ENCODE measurements at places on chromosomes 12 and 14.

GRCh38 chr12:113477171-113477841, 5.6 kb upstream of the LHX5 start:
- DNase-seq, result no peak

DNA sequence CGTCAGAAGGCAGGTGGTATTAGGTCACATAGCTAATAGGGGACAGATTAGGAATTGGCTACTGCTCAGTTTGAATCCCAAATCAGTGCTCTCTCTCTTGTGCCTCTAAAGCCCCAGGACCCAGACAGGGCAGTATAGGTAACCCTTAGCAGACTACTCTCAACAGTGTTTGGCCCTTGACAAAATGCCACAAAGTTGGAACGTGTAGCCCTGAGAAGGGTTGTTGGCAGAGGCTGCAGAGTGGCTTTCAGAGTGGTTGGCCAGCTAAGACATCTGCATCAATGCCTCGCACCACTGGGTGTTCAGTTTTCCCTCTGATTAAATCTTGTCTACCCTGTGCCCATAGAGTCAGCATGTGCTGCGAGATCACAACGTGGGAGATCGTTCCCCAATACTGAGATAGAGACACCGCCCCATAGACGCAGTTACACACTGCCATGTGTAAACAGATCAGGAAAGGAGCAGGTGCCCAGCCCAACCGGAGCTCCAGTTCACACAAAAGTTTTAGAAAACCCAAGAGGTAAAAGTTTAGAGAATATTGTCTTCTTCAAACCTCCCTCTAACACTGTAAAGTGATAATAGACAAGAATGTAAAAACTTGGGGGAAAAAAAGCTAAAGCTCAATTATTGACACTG, 48.3 kb downstream of the EML1 start:
- no peak for DNase-seq

DNA sequence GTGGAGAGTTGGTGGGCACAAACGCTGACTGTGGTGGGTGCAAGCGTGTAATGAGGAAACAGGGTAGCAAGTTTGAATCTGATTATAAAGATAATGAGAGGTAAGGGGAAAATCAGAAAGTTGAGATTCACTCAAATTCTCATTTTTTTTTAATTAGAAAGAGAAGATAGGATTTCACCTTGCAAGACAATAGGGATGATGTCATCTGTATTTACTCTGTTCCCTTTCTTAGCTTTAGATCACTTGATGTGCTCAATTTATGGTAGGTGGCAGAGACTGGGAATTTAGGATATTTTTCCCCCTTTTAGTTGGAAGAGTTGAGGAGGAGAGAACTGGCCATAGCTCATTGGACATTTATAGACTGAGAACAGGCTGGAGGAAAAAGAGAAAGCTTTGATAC, 363.6 kb downstream of the AEBP2 start:
- no peak for DNase-seq

GRCh38 chr12:58174316-58174715, 232.9 kb downstream of the ATP23 start:
- no peak for DNase-seq

GRCh38 chr14:99413911-99414310, 66.7 kb downstream of the SETD3 start:
- no peak for DNase-seq

- DNase-seq, result no peak
Observed at GRCh38 chr14:85223667-85224066, 306.3 kb upstream of the FLRT2 start.

GRCh38 chr12:124509300-124509675, 58.1 kb downstream of the NCOR2 start:
- no peak for DNase-seq

DNA sequence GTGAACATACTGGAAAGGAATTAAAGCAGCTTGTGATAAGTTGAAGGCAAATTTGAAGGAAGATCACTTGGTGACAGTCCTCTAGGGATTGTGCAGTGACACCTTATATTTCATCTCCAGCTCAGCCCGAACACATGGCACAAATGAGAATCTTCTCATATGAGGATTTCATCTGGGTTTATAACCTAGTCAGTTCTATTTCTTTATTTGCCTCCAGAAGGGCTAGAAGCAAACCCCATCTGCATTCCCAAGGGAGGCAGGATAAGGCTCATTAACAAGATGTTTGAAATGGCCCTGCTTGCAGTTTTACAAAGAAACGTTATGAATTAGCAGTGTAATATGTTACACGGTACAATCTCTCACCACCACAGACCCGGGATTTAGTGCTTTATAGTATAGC, 90.7 kb upstream of the KRR1 start:
- DNase-seq, result no peak

DNA sequence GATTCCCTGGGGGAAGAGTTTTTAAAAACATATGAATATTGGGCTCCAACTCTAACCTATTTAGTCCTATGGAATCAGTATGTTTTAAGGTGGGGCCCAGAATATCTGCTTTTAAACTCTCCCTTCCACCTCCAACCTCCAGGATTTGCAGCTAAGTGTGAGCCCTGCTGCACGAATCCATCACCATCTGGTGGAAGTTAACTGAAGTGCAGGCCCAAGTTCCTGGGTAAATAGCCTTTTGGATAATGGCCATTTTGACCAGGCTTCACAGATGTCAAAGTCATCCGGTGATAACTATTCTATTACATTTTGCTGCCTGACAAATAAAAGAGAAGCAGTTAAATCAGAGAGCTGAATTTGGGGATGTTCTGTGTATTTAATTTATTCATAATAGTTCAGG, 58.1 kb upstream of the RMST start:
- DNase-seq, result peak; percentile 24

DNA sequence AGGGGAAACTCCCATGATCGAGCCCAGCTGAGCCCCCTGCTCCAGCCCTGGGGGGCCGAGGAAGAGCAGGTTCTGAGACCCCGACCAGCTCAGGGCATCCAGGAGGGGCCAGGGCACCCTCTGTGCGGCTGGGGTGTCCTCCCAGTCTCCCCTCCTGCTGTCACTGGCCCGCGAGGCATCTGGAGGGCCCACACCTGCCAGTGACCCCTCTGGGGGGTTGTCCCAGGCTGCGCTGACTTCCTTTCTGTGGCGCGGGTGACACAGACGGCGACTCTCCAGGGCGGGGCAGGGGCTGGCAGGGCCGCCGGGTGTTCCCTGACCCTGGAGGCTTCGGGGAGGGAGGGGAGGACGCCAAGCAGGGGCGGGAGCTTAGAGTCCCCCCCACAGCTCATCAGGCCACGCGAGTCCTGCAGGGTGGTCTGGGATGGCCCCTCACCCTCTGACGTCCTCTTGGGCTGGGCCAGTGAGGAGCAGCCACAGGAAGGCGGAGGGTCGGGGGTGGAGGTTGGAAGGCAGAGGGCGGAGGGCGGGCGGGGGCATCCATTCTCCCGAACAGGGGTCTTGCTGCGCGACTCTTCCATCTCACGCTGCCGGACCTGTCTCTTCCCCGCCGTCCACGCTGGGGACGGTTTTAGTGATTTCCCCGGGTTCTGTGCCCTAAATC, 38.6 kb upstream of the FBRSL1 start:
- DNase-seq, result no peak

DNA sequence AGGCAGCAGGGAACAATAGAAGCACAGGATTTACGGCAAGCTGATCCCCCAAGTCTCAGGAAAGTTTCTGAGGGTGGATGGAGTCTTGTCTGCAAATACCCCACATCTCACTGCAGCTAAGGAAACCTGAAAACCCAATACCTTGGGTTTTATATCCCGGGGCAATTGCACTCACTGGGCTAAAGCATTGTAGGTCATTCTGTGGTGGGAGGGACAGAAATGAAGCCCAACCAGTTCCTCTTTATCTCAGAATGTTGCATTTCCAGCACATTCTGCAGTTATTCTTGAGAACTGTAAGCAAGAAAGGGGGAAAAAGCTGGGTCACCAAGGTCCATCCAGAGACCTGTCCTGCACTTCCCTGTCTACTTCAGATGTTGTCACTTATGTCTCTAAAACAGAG, 39.8 kb downstream of the C12orf42 start:
- DNase-seq, result no peak

DNA sequence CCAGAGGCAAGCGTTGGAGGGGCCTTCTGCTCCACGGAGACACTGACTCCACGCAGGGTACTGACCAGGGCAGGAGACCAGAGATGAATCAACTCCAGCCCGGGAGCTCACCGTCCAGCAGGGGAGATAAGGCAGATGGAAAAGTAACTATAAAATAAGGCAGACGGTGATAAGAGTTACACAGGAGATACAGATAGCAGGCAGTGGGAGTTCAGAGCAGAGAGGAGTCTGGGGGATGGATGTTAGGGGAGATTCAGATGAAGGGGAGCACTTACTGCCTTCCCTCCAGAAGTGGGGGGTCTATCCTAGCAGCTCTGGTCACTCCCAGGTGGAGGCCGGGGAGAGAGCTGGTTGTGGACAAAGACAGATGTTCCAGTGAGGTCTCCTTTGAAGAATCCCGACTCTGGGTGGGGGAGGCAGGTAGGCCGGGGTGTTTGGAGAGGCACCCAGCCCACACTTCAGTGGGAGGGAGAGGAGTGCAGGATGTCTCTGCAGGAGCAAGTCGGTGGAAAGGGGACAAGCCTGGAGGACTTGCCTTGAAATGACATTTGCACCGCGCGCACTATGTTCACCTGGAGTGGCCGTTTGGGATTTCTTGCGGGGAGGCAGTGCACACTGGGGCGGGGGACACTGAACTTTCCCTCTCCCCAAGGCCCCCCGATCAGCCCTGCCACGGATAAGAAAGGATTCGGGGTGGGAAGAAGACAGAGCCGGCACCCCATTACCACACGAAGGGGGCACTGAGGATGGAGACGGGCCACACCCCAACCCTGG, 1.2 kb downstream of the PITPNM2 start:
- DNase-seq, result no peak

DNA sequence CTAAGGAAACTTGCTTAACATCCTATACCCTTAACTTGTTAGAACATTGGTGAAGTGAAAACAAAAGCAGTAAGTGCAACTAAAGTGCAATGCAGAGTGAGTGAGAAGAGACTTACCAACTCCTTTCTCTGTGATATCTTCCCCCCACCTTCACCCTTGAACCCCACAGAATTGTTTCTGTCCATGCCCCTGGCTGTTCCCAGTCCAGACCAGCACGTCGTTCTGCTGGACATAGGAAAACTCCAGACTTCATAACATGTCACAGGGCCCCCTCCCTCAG, 91.9 kb downstream of the DAD1 start:
- no peak for DNase-seq

DNA sequence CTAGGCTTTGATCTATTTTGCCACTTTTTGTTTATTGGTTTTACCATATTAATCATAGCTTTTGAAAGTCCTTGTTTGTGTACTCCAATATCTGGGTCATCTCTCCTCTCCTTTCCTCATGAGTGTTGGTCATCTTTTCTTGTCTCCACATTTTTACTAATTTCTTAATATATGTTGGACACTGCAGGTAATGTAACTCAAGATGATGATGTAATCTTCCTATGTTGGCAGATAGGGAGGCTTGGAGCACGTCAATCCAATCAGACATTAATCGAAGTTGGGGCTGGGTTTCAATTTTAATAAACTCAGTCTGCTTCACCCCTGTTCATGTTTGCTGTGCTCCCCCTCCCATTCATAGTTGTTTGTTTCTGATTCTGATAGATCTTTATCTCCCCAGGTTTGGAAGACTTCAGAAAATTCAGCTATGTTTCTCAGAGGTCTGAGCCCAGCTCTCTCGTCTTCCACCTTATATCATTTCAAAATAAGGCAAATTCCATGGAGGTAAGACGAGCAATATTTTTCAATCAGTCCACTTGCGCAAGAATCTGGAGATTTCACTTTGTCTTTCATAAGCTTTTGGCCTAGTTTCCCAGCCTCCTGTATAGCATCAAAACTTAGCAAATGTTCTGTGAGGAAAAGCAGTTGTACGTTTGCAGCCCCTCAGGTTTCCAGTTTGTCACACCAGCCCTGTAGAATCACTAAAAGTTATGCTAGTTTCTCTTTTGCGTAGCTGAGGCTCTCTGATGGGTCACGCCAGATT, 504.1 kb downstream of the TMTC2 start:
- DNase-seq, result no peak

DNA sequence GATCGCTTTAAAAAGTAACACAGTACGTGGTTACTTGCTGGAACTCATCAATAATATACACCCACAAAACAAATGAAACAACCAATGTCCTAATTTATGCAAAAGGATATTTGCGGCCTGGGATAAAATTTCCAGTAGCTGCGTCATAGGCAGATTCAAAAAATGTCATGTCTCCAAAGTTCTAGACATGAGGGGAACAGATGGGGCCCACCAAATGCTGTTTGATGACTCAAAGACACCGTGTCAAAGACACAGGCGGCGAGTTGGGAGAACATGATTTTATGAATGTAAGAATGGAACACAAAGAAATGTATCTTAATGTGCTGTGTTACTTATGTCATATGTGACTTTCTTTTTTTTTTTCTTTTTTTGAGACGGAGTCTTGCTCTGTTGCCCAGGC, 34.3 kb upstream of the NCOR2 start:
- no peak for DNase-seq

- no peak for DNase-seq
Observed at GRCh38 chr12:127987199-127987901, 279.6 kb upstream of the TMEM132C start.

- DNase-seq, result no peak
Observed at GRCh38 chr12:32395026-32395425, 4.3 kb upstream of the FGD4 start.

DNA sequence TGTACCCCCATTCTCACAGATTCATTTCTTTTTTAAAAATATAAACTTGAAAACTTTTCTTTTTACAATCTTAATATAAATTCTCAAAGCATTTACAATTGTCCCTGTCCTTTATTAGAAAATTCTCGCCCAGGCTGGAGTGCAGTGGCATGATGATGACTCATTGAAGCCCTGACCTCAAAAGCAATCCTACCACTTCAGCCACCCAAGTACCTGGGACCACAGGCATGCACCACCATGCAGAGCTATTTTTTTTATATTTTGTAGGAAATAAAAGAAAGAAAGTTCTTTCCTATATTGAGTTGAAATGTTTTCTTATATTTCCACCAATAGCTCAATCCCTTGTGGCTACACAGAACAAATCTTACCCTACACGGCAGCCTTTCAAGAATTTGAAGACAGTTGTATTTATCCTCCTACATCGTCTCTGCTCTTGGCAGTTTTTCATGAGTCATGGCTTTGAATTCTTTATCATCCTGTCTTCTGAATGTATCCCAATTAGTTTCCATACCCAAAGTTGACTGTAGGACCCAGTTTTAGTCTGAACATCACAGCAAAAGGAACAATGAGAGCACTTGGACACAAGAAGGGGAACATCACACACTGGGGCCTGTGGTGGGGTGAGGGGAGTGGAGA, 52.4 kb downstream of the SYT1 start:
- DNase-seq, result no peak

GRCh38 chr14:55038708-55039107, 11.7 kb downstream of the SOCS4 start:
- DNase-seq, result no peak
